ENCODE measurements at places on chromosomes 16 and 17. TPM values are rescaled to one million over a fixed set of nuclear protein-coding genes. Genes with fewer than 3 reads are reported as not detected.

- DNase-seq, result no peak
Measured at GRCh38 chr16:4918781-4919251, 18.1 kb downstream of the PPL start.

Gene HOXB3
- total RNA-seq, result 4.6 TPM

GRCh38 chr17:75353176-75353575, 52.3 kb downstream of the GRB2 start:
- DNase-seq, result no peak

- DNase-seq, result no peak
Measured at GRCh38 chr16:66984892-66985311, 3.5 kb upstream of the CES4A start.

DNA sequence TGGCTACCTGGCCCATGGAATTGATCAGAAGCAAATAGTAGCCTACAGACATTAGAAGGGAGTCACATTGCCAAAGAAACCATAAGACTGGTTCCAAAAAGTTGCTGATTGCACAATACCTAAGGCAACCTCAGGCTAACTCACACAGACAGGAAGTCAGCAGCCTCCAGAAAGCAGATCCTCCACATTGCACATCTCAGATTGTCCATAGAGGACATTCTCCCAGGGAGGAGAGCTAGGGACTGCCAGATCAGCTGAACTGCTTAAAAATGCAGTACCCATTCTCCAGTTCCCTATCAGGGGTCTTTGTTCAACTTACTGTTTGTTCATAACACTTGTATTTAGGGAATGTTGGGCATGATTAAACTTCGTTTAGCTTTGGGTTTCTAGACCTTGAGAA, 4.2 kb downstream of the CCL3 start:
- DNase-seq, result no peak

Gene GP1BA
- not detected for total RNA-seq

Gene C17orf113
- total RNA-seq, result 0.05 TPM

DNA sequence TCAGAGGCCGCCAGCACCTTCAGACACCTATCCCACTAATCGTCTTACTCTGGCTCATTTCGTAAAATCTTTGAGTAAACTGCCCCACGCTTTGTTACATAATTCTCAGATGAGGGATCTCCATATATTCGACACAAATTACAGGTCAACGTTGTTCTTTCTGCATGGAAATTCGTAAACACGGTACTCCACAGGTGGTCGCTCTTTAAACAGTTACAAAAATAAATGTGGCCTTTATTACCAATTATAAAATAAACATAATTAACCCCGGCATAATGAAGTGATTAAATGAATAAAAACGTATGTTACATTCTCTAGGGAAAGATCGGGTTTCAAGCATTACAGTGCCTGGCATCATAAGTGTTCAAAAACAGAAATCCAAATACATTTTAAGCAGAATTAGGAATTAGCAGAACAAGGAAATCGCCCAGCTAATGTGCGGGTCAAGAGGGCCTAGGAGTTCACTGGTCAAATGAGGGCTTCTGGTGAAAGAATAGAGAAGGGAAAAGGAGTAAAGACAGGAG, 943 bp upstream of the PIP4K2B start:
- no peak for DNase-seq

Gene GAST
- total RNA-seq, result not detected

- no peak for DNase-seq
Measured at GRCh38 chr16:30896889-30897733, 697 bp downstream of the CTF1 start.

Gene CDRT4
- total RNA-seq, result 2.9 TPM

GRCh38 chr17:67090341-67090740, 46.0 kb downstream of the CACNG1 start:
- DNase-seq, result no peak

GRCh38 chr16:9081843-9082242, 9.6 kb upstream of the HAPSTR1 start:
- DNase-seq, result no peak

Gene TOX3
- not detected for total RNA-seq

DNA sequence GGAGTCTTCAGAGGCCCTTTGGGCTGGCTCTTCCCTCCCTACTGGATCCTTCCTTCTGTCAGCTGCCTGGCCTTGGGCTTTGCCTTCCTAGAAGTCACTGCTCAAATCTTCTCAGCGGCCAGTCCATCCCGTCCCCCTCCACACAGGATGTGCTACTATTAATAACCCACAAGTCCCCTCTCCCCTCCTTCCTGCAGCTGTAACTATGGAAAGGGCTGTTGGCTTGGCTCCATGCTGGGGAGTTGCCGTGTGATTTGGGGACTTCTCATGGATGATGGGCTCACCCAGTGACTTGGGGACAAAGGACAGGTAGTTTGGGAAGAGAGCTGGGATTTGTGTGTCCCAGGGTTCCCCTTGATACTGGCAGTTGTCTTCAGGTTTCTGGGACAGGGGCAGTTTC, 19.4 kb downstream of the TMEM94 start:
- no peak for DNase-seq

DNA sequence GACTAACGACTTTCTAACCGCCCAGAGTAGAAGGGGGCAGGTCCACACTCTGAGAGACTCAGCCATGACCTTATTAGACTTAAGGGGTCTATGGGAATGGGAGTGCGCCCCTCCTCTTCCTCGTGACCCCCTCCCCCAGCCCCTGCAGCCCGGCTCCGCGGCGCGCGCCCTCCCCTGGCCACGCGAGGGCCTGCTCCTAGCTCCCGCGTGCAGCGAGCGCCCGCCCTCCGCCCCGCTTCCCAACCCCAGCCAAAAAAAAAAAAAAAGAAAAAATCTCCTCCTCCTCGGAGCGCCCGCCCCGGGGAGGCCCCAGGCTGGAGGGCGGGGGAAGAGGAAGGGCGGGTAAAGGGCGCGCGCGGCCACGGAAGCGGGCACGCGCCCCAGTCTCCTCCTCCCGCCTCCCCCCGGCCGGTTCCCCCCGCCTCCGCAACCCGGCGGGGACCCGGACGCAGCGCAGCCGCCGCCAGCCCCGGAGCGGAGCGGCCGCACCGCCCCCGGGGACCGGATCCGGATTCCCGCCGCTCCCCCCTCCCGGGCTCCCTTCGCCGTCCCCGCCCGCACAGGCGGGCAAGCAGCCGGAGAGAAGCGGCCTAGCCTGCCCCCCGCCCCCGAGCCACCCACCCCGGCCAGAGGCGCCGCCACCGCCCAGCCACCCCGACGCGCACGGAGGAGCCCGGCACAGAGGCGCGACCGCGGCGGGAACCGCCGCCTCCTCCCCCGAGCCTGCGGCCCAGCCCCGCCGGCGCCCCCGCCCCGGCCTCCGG, 949 bp downstream of the UBTF start:
- DNase-seq, result peak; percentile 88

DNA sequence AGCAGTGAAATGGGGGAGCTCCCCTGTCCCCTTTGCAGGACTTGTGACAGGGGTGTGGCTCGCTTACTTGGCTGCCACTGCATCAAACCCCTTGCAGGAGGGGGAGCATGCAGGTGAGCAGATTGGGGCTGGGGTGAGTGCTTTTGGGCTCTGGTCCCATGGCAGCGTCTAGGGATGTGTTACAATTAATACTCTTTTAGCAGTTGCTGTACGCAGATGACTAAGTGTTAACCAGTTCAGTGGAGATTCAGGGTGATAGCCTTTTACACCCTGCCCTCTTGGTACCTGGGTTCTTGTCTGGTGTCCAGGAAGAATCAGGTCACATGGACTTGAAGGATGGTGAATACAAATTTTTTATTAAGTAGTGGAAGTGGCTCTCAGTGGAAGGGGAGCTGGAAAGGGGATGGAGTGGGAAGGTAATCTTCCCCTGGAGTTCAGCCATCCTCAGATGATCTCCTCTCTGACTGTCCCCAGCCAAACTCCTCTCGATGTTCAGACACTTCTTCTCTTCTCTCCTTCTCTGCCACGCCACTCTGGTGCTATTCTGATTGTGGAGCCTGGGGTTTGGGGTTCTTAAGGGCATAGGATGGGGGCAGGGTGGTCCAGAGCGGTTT, 100.1 kb downstream of the MARF1 start:
- DNase-seq, result no peak

DNA sequence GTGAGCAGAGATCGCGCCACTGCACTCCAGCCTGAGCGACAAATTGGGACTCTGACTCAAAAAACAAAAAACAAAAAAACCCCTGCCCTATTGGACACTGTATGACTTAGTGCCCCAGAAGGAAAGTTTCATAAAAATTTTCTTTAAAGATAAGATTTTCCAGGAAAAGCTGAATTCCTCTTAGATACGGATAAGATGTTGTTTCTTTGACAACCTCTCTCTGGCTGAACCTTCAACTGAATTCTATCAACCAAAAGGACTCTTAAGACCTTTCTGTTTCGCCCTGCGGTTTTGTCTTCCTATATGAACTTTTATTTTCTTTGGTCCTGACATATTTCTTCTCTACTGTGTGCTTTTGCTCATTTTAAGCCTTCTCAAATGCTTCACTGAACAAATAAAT, 35.8 kb downstream of the CPPED1 start:
- DNase-seq, result no peak

Data from MG63 (cell line).